ENCODE measurements at places on chromosomes 5 and 9. TPM values are rescaled to one million over a fixed set of nuclear protein-coding genes. Genes with fewer than 3 reads are reported as not detected.

DNA sequence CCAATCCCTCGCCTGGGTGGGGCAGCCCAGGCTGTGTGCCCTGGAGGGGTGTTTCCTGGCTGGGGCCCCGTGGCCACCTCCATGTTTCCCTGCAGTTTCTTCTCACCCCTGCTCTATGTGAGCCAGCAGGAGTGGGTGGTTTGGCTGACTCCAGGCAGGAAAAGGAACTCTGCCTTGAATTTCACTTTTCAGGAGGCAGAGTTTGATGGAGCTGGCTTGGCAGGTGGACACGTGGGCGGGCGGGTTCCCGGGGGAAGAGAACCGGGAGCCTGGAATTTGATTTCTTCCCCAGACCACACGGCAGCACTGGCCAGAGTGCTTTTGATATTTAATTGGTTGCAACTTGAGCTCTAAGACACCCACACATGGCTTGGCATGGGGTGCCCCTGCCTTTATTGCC lies 119.8 kb upstream of the PANK3 start:
- DNase-seq, result no peak

GRCh38 chr9:97604901-97605645 lies 28.1 kb downstream of the TSTD2 start:
- no peak for DNase-seq

GRCh38 chr9:133108794-133109641 lies 12.0 kb downstream of the RALGDS start:
- DNase-seq, result no peak

DUSP1 gene
- total RNA-seq, result 357 TPM

GRCh38 chr5:124754206-124754927 lies 7.9 kb upstream of the ZNF608 start:
- DNase-seq, result no peak

- no peak for DNase-seq
Measured at GRCh38 chr9:100413839-100414420, 13.0 kb upstream of the MSANTD3 start.

FAM163B gene
- not detected for total RNA-seq

GRCh38 chr5:122102825-122103224 lies 24.8 kb upstream of the LOX start:
- no peak for DNase-seq

ORM2 gene
- not detected for total RNA-seq

DNA sequence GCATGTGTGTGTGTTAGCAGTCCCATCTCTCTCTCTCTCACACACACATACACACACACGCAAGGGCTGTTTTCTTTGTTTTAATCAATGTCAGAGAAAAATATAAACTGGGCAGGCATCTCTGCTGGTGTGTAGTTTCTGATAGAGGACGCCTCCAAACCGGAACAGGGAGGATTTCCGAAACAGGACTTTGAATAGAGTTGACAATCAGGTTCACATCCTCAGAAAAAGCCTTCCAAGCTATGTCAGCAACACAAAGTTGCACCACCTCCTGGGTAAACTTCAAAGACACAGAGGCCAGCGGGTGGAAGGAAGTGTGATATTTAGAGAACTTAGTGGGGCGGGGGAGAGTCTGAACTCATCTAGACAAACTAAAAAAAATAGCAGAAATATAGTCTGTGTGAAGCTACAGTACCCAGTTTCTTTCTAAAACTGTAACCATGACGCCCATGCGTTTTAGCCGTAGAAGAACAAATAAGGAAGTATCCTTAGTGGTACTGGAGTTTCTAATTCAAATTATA lies 1.2 kb downstream of the ST8SIA4 start:
- DNase-seq, result peak; percentile 86

DNA sequence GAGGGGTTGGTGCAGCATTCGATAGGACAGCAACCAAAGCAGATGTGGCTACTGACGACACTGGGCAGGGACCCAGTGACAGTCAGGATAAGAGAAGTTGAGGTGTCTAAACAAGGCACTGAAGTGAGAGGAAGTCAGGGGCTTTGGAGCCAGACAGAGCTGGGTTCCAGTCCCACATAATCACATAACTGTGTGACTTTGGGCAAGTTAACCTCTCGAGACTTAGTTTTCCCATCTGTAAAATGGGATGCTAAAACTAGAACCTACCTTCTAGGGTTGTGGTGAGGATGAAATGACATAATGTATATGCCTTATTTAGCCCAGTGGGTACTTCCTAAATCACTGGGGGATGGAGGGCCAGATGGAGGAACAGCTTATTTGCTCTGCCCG lies 3.1 kb downstream of the ANGPTL2 start:
- DNase-seq, result no peak

- DNase-seq, result no peak
Measured at GRCh38 chr5:125326150-125326510, 579.7 kb upstream of the ZNF608 start.

DNA sequence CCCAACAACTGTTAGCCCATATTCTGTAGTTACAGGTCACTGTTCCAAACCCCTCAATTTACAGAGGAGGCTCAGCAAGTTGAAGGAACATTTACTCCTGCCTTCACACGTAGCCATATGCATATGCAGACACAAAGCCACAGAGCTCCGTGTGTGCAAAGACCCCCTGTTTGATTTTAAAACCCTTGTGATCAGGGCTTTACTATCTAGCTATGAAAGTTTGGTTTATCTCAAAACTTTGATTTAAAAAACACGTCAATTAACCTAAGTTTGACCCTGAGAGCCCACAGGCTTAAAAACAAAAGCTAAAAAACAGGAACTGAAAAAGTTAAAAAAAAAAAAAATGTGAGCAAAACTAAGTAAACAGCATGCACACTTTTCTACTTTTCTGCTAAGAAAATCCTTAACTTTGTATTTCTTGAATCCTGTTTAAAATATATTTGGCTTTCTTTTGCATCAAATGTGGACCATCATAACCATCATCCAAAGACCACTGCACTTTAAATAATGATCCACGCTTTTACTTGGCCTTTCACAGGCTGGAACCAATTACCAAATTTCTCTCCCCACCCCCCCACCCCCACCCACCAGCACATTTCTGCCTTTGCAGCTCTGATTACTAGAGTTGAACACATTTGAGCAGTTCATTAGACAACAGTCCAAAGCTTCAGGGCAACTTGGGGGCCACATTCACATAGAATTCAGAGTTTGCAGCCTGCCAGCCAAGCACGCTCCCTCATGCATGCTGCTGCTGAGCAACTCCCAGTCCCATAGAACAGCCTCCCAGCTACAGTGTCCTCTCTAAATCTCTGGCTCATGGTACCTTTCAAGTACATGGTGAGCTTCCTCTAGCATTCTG lies 128.8 kb upstream of the MAP3K1 start:
- DNase-seq, result no peak

- peak; percentile 50 for DNase-seq
Measured at GRCh38 chr9:111039231-111039906, 1.1 kb upstream of the LPAR1 start.

- no peak for DNase-seq
Measured at GRCh38 chr5:120502531-120502930, 38.4 kb downstream of the PRR16 start.

NUTM2F gene
- total RNA-seq, result not detected

GRCh38 chr9:6133346-6134063 lies 82.1 kb upstream of the IL33 start:
- DNase-seq, result no peak

PTGR1 gene
- 142 TPM for total RNA-seq

GRCh38 chr9:108178318-108178717 lies 677.5 kb downstream of the ACTL7B start:
- no peak for DNase-seq

- no peak for DNase-seq
Measured at GRCh38 chr5:116847960-116848359, 273.3 kb upstream of the SEMA6A start.

DNA sequence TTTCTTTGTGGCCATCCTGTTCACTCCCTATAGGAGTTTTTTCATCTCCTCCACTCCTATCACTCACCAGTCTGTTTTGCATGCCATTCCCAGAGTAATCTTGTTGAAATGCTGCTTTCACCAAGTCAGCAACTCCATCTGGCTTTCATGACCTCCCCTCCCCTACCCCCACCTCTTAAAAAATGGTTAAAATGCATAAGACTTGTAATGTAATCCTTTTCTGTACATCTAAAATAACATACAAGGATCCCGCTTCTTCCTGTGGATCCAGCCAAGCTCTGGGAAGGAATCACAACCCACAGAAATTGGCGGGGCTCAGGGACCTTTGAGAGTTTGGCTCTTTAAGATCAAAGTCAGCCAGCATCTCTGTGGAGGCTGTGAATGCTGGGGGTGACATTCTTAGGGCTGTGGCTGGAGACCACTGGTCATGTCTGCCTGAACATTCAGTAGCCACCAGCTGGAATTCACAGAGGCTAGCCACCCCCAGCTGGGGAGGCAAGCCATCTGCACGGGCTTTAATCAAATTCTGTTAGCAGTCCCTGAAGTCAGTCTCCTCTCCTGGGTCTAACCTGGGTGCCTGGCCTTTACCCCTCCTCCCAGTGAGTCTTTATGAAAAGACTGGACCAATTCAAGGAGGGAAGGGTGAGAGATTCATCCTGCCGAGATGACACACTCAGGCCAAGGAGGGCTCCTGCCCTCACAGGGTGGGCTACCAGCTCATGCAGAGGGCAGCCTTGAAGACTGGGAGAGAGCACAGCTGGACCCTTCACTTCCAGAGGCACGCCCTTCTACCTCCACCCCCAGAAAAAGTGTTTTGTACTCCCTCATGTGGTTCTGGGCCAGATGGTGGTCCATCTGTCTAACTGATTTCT lies 132.9 kb downstream of the LIFR start:
- DNase-seq, result no peak

ZNF622 gene
- total RNA-seq, result 26.7 TPM

TBC1D13 gene
- total RNA-seq, result 26.8 TPM

FAM153A gene
- 1.5 TPM for total RNA-seq

RGS7BP gene
- 0.35 TPM for total RNA-seq

GRCh38 chr5:114362977-114363761 lies 1.3 kb downstream of the KCNN2 start:
- no peak for DNase-seq

GRCh38 chr5:68274847-68275651 lies 59.5 kb downstream of the PIK3R1 start:
- no peak for DNase-seq

PTCD2 gene
- 7.3 TPM for total RNA-seq

AJM1 gene
- total RNA-seq, result 7.9 TPM

DDX31 gene
- 8.9 TPM for total RNA-seq

DNA sequence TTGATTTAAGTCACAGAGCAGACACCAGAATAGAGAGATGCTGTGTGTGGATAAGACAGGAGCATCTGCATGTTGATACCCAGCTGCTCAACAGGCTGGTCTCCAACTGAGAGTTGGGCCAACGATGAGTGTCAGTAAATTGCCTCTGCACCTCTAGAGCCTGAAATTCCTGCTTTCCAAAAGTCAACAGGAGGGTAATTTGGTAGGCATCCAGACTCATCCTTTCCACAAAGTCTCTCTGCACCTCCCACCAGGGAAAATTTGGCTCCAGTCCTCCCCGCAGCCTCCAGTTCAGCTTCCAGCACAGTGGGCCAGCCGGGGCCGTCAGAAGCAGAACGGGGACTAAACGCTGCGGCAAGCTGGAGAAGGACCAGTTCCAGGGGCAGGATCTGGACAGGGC lies 136.9 kb downstream of the RFK start:
- no peak for DNase-seq

DNA sequence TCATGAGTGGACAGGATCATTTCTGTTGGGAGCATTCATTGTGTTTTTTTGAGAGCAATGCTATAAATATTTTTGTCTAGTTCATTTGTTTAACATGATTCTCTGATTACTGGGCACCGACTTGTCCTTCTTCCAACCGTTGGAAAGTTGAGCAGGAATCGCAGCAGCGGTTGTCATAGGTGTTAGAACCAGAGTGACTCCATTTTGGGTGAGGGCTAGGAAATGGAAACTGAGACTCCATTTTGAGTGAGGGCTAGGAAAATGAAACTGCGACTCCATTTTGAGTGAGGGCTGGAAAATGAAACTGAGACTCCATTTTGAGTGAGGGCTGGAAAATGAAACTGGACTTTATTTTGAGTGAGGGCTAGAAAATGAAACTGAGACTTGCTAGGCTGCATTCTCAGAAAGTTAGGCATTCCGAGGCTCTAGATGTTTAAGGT lies 100.6 kb downstream of the ICE1 start:
- DNase-seq, result no peak

DNA sequence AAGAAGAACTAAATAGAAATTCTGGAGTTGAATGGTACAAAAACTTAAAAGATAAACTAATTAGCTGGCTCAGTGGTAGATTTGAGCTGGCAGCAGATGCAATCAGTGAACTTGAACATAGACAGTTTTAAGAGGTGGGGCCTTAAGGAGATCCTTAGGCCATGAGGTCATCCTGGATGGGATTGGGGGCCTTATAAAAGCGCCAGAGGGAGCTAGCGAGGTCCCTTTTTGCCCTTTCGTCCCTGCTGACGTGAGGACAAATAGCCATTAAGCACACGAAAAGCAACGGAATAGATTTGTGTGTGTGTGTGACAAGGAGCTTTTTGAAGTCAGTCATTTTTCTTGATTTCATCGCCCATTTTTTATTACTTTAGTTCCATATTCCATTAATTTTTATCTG lies 83.3 kb downstream of the ZNF354C start:
- no peak for DNase-seq

DNA sequence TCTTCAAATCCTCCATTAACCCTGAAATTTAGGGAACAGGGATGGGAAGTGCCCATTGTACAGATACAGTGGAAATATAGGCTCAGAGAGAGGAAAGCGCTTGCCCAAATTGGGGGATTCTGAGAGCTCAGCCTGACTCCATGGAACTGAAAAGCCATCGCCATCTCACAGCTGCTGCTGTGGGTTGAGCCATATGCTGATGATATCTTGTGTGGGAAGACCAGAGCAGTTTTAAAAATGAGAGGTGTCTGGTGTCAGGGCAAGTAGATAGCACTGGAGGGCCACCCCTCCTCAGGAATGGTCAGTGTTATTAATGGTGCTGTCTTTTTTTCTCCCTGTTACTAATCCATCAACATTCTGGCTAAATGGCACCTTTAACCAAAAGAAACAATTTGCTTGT lies 50.9 kb upstream of the C5orf58 start:
- no peak for DNase-seq

DNA sequence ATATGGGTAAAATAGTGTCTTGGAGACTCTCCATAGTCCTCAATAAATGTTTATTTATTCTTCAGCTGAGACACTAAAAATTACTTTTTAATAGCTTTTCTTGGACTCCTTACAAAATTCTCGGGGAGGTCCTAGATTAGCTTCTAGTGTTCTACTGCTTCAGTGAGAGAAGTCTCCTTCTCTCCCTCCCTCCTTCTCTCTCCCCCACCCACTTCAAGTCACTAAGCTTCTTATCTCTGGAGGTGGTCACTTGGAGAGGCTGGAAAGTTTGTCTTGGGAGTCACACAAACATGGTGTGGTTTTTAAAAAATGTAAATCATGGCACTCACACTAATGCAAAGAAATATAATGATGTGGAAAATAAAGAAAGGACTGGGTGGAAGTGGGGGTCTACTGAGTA lies 64.1 kb downstream of the SEMA6A start:
- DNase-seq, result no peak

GRCh38 chr5:164000819-164001218 lies 495.4 kb downstream of the MAT2B start:
- no peak for DNase-seq

Measured in Peyer's patch (tissue), 4 donors.